Caco-2 (cell line): ENCODE measurements at places on chromosomes 2 and 18. TPM values are rescaled to one million over a fixed set of nuclear protein-coding genes. Genes with fewer than 3 reads are reported as not detected.

DNA sequence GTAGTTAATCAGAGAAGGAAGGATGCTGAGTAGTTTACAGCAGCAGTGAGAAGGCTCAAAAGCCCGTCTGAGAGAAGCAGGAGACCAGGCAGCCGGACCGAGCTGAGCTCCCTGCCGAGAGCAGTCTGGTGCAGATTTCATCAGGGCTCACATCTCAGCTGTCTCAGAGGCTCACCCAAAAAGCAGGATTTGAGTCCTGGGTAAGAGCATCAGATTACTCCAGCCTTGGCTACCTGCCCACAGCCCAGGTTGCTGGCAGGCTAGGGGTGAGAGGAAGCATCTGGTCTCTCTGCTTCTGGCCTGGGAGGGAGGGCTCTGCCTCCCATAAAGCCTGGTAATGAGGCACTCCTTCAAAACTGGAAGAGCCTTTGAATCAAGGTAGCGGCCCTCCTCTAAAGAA, 140.5 kb downstream of the ST6GAL2 start:
- no peak overlapping the region for H3K27ac ChIP-seq
- no peaks in the 10 kb centered on the region for H3K36me3 ChIP-seq
- no peak overlapping the region for H3K4me3 ChIP-seq

DNA sequence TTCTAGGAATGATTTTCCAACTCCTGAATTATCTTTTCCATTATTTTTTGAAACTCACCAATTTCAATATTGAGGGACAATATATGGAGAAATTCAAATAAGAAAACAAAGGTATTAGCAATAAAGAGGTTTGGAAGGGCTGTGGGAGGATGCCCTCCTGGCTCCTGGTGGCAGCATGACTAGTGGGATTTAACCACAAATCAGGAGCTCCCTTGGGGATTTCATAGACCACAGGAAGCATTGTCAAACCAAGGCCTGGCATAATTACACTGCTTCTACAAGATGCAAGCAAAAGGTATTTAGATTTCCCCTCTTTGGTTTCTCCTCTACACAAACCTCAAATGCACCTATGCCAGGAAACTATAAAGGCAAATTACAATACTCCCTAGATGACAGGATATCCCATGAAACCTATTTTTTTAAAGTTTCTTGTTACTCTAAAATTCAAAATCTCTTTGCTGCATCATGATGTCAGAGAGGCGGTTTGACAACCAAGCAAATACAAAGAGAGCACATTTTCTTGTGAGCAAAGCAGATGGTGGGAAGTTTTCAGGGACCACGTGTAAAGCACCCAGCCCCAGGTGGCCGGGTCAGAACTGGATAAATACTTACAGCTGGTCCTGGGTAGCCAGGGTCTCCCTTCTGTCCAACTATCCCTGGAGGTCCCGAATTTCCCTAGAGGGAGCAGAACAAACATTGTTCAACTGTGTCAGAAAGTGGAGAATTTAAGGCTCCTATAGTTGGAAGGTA, 67.9 kb downstream of the COL6A3 start:
- DNase-seq, result no peak
- no peak overlapping the region for H3K27ac ChIP-seq
- H3K4me3 ChIP-seq, result no peak overlapping the region
- H3K36me3 ChIP-seq, result no peaks in the 10 kb centered on the region
- no peaks in the 10 kb centered on the region for H3K4me1 ChIP-seq

DNA sequence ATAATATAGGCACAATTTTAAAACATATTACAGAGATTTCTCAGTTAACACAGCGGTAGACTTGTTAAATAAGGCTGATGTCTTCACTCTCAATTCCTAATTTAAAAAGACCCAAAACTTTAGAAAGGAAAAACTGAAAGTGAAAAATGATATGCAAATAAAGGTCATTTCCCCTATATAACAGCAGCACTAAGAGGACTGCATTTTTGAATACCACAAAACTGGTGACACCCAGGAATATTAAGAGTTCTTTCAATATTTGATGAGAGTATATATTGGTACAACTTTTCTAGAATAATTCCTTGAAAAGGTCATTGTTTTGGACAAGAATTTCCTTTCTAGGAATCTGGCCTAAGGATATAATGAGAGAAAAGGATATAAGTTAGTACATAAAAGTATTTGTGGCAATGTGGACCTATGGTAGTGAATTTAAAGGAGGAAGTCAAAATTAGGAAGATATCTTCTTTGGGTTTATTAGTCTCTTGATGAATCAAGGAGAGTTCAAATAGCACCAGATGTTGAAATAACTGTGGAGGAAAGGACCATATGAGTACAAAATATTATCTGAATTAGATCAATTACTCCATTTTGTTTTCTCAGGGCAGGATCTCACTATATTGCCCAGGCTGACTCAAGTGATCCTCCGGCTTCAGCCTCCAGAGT, 70.3 kb downstream of the TMEM237 start:
- no peak overlapping the region for H3K27ac ChIP-seq
- H3K4me3 ChIP-seq, result no peak overlapping the region
- no peak for DNase-seq
- no peaks in the 10 kb centered on the region for H3K36me3 ChIP-seq

Gene C2orf81
- total RNA-seq, result 0.84 and 1.7 TPM in 2 replicates

DNA sequence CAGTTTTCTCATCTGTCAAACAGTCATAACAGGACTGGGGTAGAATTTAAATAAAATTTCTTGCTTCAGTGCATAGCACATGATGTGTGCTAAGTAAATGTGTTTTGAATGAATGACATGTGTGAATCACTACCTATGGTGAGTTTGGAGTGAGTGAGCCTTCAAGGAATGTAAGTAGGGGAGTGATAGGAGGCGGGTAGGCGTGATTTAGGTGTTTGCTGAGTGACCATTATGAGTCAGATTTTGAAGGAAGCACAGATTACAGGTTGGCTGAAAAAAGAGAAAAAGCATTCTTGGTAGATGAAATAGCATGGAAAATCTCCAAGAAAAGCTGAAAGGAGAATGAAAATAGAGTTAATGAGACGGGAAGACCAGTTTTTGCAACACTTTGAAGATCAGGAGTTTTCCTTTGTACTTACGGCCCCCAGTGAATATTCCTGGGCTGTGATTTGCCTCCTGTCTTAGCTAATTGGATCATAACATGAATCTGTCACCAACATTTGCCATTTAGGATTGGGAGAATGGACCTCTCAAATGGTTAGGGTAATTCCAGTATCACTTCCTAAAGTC, 136.9 kb upstream of the GATA6 start:
- H3K27ac ChIP-seq, result peak overlapping the region; percentile 95
- no peaks in the 10 kb centered on the region; the same call in 1 of the 2 replicates for H3K27me3 ChIP-seq
- H3K36me3 ChIP-seq, result no peaks in the 10 kb centered on the region
- DNase-seq, result peak; percentile 87

GRCh38 chr2:168165985-168166901, 81.2 kb downstream of the STK39 start:
- H3K4me3 ChIP-seq, result no peak overlapping the region
- no peaks in the 10 kb centered on the region for H3K36me3 ChIP-seq
- no peak for DNase-seq

DNA sequence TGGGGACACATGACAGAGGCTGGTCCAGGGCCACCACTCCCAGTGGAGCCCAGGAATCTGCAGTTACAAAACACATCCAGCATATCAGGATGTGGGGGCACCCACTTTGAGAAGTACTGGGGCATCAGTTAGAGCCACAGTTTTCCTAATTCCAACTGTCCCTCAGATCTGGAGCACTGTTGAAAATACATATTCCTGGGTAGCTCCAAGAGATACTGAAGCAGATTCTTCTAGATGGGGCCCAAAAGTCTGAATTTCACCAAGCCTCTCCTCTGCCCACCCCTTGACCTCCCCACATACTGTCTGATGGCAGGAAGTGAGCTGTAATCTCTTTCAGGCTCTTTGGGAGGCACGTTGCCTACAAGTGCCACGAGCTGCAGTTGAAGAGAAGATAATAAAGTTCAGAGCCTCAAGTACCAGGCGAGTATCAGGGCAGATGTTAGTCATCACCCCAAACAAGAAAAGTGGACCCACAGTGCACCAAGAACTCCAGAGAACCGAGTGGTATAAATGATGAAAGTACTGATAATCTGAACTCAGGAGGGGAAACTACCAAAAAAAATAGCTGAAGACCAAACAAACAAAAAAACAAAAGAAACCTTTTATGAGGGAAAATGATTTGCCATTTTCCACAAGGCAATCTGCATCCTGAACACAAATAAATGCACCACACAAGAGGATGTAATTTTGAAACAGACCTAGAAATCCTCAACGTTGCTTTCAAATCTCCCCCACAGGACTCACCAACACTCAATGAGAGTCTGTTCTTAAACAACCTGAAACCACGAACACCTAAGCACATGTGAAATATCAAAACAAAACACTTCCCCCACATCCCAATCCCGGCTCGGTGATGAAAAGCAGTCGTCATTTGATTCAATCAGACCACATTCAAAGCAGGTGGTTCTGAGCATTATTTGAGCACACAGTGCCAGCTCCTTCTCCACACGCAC, 98.7 kb downstream of the TCF4 start:
- H3K27ac ChIP-seq, result no peak overlapping the region
- H3K4me1 ChIP-seq, result 0 out of 2 replicates have a peak, but pooled peaks cover under 1% of the 10 kb centered on the region
- no peaks in the 10 kb centered on the region for H3K27me3 ChIP-seq
- no peak for DNase-seq
- H3K36me3 ChIP-seq, result no peaks in the 10 kb centered on the region
